ENCODE measurements at places on chromosomes 2 and 18. TPM values are rescaled to one million over a fixed set of nuclear protein-coding genes. Genes with fewer than 3 reads are reported as not detected.

Gene LINC00305
- total RNA-seq = not detected

Gene HOXD10
- 1.7 TPM for total RNA-seq

Gene CCDC74A
- total RNA-seq = 0.96 TPM

DNA sequence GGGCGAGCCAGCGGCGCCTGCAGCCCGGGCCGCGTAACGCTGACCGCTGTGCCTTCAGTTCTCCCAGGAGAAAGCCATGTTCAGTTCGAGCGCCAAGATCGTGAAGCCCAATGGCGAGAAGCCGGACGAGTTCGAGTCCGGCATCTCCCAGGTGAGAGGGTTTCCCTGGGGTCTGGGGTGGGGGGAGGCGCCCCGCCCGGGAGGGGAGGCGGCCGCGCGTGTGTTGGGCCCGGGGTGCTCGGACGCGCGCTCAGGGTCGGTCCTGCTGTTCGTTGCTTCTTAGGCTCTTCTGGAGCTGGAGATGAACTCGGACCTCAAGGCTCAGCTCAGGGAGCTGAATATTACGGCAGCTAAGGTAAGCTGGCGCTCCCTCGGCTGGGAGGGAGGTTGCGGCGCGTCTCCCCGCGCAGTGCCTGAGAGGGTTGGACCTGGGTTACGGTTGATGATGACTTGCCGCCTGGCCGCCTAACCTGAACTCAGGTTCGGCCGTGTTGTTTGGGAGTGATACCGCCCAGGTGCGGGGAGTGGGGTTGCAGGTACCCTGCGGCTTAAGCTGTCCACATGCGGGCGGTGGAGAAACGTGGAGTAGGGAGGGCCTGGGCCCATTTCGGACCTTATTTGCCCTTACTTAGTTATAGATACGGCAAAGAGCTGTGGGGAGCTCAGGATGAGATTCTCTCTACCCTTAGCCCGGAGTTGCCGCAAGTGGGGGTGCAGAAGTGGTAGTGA, 638 bp downstream of the RPS7 start:
- no peak for DNase-seq

GRCh38 chr2:208654056-208654455, 247.5 kb downstream of the PTH2R start:
- DNase-seq = no peak

GRCh38 chr18:59035591-59035990, 104.1 kb upstream of the SEC11C start:
- no peak for DNase-seq

DNA sequence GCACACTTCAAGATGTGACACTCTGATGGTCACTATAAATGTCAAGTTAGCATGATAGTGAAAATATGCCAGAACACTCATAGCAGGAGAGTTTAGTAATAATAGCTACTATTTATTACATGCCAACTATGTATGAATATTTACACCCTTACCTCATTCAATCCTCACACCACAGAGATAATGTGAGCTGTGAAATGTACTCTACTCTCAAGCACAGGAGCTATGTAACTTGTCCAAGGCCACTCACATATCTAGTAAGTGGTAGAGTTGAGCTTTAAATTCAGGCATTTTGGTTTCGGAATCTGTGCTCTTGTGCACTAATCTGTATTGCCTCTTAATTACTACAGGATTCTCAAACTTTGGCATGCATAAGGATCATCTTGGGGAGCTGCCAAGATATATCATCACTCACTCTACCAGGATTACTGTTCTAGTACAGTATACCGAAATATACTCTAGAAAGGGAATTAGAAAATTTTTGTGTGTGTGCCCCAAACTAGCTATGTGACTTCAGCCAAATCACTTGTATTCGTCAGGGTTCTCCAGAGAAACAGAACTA, 154.3 kb downstream of the PLCL1 start:
- DNase-seq = no peak

DNA sequence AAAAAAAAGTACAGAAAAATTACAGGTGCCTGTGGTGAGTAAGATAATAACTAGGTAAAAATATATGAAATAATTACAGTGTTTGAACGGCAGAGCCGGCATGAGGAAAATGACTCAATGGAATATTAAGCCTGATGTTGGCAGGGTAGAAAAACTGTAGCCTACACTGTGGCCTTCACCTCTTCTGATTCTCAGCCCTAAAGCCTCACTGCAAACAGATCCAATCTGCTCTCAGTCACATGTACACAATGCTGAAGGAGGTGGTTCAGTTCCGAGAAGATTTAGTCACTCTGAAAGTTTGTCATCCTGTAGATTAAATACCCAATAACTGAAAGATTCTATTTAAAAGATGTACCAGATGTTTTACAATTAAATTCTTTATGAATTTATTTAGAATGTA, 66.9 kb upstream of the MAP3K20 start:
- no peak for DNase-seq
